Stimulated activated CD4-positive, alpha-beta T cell treated with anti-CD3 and anti-CD28 coated beads, TNF-alpha, amount 100 ng/mL, for 24 hours (primary cell): ENCODE measurements at places on chromosomes 16 and 17.

GRCh38 chr16:68744744-68745280 lies 7.7 kb downstream of the CDH1 start:
- no peak for DNase-seq

- DNase-seq = peak; percentile 45
Measured at GRCh38 chr16:82229800-82230619, 60.0 kb upstream of the MPHOSPH6 start.

DNA sequence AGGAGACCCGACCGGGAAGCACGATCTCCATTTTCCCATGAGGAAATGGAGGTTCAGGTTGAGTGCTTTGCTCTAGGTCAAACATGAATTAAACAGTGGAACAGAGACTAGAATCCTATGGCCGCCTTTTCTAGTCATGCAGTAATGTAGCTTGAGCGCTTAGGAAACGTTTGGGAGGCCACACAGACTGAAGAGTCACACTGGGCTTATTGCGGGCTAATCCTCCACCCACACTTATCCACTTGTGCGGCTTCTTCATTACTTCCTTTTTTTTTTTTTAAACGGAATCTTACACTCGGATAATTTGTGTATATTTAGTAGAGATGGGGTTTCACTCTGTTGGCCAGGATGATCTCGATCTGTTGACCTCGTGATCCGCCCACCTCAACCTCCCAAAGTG lies 26.0 kb downstream of the CACNG3 start:
- DNase-seq = no peak

- no peak for DNase-seq
Measured at GRCh38 chr17:31660684-31661083, 198.4 kb downstream of the COPRS start.

- no peak for DNase-seq
Measured at GRCh38 chr17:35801583-35802224, 6.3 kb upstream of the MMP28 start.

DNA sequence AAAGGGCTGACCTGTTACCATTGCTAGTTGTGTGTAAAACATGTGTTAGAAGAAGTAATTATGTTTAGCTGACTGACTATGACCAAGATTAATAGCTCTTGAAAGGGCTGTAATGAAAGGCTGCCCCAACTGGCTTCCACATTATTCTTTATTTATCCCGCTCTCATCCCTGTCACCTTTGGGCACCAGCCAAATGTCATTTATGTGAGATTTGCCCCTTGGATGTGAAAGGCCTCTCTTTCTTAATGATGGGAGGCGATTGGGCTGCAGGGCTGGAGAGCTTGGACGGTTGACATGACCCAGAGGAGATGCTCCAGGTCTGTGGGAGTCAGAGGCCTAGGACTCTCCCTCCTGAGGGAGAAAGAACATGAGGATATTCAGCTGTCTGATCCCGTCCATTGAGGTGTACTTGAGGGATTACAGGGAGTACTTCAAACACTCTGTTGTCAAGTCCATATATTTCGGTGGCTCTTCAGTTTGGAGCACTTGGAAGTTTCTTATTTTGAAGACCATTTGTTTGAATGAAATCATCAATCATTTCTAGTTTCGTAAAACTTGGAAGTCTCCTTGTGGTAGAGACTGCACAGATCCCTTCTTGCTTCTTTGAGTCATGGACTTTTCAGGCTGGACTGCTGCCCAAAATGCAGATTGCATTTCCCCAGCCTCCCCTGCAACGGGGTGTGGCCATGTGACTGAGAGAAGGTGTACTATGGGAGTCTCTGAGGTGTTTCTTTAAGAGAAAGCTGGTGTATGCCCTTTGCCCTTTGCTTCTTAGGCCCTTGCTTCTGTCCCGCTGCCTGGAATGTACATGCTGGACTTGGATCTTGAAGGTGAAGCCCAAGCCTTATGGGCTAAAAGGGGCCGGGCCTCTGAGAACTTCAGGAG lies 51.3 kb downstream of the FTO start:
- DNase-seq = no peak

DNA sequence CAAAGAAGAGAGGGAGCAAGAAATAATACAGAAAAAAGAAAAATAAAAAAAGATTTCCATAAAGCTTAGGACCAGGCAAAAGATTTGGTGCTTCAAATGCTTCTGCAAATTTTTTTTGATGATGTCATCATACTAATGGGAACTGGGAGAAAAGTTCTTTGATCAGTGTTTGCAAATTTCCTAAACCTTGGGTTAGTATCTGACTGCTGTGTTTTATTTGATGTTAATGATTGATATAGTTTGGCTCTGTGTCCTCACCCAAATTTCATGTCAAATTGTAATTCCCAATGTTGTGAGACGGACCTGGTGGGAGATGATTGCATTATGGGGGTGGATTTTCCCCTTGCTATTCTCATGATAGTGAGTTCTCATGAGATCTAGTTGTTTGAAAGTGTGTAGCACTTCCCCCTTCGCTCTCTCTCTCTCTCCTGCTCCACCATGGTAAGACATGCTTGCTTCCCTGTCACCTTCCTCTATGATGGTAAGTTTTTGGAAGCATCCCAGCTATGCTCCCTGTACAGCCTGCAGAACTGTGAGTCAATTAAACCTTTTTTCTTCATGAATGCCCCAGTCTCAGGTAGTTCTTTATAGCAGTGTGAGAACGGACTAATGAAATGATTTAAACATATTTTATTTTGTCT lies 72.6 kb downstream of the TMEM100 start:
- DNase-seq = no peak

- no peak for DNase-seq
Measured at GRCh38 chr16:88524973-88525662, 45.1 kb upstream of the ZC3H18 start.

- no peak for DNase-seq
Measured at GRCh38 chr17:6019959-6020358, 50.2 kb upstream of the WSCD1 start.

- no peak for DNase-seq
Measured at GRCh38 chr16:64870859-64871258, 251.0 kb downstream of the CDH11 start.

- no peak for DNase-seq
Measured at GRCh38 chr16:22302776-22303363, 5.7 kb downstream of the POLR3E start.

DNA sequence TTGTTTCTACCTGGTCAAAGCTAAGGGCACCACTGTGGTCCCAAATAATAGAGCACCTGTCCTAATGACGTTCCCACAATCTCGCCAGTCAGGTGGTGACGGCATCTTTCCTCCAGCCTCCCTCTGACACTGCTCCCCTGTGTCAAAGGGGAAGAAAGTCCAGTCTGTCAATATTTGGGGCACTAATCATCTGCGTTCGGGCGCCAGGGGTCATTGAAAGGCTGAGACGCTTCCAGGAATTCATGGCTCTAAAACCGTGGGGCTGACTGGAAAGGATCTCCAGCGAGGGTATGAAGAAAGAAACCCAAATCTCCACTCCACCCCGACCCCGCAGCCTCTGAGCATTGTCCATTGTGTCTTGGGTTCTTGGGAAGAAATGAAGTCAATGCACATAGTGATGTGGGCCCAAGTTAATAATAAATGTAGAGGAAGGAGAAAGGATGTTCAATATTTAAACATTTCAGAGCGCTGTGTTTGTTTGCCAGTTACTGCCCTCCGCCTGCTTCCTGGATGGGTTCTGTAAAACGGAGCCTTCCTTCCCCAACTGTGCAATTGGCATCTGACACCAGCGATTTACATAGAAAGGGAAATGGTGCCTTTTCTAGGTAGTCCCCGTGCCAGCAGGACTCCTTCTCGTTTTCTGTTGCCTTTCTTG lies 103.2 kb downstream of the SOCS1 start:
- DNase-seq = no peak

DNA sequence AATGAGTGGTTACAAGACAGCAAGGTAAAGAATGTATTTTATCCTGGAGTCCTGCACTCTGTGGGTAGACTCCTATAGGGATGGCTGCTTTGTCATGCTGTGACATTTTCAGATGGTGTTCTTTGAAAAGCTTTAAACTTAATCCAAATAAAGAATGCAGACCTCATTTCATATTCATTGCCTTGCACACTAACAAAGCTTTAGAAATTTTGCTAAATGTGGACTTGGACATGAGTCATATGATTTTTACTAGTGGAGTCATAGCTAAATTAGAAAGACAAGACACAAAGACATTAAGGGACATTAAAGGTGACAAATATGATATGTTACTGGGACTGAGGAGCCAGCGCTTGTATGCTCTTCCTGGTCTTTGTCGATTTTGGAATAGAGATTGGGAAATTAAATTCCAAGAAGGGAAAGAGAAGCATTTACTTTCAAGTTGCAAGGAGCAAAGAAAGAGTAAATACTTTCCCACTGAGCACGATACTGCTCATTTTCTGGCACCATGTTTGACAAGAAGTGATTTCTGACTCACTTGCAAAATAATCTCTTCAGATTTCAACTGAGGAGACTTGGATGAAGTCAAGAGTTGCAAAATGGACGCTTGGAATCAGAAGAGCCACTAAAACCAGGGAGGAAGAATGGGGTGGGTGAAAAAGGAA lies 152.9 kb upstream of the MYOCD start:
- no peak for DNase-seq

- DNase-seq = no peak
Measured at GRCh38 chr16:12646490-12647274, 157.0 kb downstream of the CPPED1 start.

DNA sequence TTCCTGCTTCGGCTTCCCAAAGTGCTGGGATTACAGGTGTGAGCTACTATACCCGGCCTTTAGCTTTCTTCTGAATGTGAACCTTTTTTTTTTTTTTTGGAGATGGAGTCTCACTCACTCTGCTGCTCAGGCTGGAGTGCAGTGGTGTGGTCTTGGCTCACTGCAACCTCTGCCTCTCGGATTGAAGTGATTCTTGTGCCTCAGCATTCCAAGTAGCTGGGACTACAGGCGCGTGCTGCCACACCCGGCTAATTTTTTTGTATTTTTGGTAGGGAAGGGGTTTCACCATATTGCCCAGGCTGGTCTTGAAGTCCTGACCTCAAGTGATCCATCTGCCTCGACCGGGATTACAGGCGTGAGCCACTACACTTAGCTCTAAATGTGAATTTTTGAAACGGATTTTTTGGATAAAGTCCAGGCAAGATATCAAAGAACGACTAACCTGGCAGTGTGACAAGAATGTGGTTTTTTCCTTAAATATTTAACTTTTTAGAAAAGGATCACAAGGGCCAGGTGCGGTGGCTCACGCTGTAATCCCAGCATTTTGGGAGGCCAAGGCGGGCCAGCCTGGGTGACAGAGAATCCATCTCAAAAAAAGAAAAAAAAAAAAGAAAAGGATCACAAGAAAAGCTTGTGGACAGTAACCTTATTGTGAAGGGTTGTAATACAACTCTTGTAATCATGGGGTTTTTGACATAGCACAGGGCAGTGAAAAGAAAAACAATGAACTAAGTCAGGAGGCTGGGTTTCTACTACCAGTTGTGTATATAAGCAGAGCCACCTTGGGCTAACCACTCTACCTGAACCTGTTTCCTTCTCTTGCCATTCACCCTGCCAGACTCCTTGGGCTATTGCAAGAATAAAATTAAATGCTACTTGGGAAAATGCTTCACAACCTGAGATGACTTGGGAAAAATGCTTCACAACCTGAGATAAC lies 6.2 kb downstream of the BRCA1 start:
- DNase-seq = no peak

DNA sequence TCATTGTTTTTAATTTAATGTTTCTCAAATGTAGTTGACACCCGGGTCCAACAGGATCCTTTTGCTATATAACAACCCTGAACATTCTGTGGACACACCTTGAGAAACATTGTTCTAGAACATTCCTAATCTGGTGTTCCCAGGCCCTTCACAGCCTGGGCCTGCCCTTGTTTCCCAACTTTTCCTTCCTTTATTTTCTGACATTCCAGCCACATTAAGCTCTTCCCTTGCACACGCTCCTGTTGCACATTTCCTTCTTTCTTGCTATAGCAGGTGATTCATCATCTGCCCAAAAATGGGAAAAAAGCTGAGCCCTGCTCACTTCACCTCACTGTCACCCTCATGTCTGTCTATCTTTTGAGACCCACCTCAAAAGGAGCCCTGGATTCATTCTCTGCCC lies 67.9 kb upstream of the MARCHF10 start:
- DNase-seq = no peak

- no peak for DNase-seq
Measured at GRCh38 chr17:970364-970763, 9.2 kb downstream of the NXN start.

DNA sequence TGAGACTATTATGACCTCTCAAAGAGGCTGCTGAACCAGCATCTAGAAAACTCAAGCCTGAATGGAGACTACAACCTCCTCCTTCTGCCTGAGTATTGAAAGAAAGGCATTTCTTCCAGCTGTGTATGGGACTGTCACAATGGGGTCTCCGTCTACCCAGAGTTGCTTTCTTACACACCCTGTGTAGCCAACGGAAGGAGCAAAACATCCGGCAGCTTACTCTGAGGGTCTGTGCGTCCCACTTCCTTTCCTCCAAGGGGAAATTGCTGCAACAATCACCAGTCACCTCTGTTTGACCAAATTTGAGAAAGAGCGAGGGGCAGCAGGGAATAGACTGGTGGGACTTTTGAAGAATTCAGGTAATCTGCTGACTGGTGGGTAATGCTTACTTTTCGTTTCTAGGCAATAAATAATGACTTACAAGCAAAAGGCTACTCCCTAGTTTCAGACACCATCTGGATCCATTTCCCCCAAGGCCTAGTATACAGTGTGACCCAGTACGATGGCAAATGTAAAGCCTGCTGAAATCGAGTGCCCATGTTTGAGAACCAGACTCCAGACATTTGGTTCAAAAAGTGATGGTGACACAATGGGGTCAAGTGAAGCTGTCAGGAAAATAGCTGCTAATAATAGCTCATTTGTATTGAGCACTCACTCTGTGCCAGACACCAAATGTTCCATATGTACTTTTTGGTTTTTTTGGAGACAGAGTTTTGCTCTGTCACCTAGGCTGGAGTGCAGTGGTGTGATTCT lies 81.7 kb downstream of the YPEL2 start:
- DNase-seq = no peak

DNA sequence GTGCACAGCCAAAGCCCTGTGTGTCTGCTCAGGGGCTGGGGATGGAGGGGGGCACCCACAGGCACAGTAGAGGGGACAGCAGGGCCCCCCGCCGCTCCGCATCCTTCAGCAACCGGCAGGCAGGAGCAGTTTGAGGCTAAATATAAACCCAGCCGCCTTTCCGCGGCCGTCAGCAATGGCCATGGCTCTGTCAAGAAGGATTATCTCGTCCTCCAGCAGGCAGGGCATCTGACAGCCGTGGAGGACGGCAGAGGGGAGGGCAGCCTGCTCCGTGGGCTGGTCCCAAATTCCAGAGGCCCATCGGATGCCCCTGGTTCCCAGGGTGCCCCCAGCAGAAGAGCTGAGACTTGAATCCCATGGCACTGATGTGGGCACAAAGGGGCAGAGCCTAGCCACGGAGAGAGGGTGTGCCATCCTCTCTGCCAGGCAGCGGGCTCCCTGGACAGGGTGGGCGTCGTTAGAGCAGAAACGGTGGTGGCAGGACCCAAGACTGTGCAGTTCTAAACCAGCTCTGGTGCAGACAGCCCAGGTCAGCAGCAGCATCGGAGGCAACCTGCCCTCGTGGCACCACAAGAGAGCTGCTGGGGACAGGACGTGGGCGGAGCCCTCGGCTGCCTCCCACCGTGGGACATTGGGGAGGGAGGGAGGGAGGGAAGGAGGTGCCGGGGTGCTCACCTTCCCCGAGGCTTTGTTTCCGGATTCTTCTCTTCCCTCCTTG lies 198.8 kb upstream of the CIBAR2 start:
- DNase-seq = no peak
